ENCODE measurements at places on chromosomes 16 and 17.
A peak's percentile ranks its signal among the peaks of the same experiment; 100 is the strongest.

- DNase-seq: no peak
These were observed 44.2 kb upstream of the ZNF423 start for GRCh38 chr16:49899991-49900695.

DNA sequence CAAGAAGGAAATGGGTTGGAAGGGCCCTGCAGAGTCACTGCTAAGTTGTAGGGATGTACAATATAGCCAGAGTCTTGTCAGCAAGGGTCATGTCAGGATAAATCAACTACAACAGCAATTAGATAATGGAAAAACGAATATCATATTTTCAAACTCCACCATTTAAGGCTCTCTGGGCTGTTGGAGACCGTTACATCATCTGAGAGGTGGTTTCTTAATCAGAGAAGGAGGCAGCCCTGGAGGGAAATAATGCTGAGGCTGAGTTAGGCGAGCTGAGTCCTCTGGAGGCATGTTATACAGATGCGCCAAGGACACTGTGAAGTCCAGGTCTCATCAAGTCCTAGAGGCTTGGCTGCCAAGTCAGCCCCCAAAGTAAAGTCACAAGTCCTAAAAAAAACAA, 30.3 kb downstream of the LYRM9 start:
- DNase-seq: no peak

- DNase-seq: no peak
These were observed 38.5 kb downstream of the TMEM235 start for GRCh38 chr17:78269955-78270381.

DNA sequence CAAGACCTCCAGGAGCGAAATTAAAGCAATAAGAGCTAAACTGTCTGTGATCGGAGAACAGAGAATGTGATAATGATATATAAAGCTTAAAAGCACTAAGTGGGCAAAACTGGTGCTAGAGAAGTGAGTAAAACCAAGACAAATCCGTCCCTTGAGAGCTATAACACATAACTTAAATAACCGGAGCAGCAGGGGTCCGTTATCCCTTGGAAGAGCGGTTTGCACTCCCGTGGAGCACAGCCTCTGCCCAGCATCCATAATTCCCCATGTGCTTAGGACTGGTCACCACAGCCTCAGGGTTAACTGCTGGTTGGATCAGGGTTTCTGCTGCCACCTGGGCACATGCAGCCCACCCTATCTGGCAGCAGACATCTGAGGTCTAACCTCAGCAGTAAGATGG, 489.0 kb downstream of the NPIPA7 start:
- DNase-seq: no peak

GRCh38 chr16:5461574-5461973, 364.0 kb upstream of the EEF2KMT start:
- DNase-seq: no peak

DNA sequence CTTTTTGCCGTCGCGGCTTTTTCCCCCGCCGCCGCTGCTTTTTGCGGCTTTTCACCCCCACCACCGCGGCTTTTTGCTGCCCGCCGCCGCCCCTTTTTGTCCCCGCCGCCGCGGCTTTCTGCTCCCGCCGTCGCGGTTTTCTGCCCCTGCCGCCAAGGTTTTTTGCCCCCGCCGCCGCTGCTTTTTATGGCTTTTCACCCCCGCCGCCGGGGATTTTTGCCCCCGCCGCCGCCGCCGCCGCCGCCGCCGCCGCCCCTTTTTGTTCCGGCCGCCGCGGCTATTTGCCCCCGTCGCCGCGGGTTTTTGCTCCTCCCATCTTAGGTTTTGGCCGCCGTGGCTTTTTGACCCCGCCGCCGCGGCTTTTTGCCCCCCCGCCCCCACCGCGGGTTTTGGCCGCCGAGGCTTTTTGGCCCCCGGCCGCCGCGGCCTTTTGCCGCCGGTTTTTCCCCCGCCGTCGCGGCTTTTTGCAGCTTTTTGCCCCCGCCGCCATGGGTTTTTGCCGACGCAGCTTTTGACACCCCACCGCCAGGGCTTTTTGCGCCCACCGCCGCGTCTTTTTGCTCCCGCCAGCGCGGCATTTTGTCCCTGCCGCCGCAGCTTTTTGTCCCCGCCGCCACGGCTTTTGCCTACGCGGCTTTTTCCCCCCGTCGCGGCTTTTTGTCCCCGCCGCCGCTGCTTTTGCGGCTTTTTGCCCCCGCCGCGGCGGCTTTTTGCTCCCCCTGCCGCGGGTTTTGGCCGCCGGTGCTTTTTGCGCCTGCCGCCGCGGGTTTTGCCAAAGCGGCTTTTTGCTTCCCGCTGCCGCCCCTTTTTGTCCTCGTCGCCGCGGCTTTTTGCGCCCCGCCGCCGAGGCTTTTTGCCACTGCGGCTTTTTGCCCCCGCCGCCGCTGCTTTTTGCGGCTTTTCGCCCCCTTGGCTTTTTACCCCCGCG, 519.4 kb upstream of the WSB1 start:
- DNase-seq: no peak

DNA sequence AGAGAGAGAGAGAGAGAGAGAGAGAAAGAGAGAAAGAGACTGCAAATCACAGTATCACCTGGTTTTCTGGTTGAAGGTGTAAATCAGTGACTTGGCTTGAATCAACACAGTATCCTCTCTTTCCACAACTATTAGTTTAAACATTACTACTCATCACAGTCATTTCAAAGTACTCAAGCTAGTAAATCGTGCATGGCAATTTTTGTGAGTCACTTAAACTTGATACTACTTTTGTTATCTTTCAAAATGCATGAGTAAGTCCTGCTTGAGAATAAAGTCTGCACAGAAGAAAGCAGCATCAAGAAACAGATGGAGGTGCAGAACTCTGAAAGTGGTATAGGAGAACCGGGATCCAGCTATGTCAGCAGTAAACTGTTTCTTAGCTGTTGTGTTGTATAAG, 535.4 kb downstream of the CDH8 start:
- no peak for DNase-seq

DNA sequence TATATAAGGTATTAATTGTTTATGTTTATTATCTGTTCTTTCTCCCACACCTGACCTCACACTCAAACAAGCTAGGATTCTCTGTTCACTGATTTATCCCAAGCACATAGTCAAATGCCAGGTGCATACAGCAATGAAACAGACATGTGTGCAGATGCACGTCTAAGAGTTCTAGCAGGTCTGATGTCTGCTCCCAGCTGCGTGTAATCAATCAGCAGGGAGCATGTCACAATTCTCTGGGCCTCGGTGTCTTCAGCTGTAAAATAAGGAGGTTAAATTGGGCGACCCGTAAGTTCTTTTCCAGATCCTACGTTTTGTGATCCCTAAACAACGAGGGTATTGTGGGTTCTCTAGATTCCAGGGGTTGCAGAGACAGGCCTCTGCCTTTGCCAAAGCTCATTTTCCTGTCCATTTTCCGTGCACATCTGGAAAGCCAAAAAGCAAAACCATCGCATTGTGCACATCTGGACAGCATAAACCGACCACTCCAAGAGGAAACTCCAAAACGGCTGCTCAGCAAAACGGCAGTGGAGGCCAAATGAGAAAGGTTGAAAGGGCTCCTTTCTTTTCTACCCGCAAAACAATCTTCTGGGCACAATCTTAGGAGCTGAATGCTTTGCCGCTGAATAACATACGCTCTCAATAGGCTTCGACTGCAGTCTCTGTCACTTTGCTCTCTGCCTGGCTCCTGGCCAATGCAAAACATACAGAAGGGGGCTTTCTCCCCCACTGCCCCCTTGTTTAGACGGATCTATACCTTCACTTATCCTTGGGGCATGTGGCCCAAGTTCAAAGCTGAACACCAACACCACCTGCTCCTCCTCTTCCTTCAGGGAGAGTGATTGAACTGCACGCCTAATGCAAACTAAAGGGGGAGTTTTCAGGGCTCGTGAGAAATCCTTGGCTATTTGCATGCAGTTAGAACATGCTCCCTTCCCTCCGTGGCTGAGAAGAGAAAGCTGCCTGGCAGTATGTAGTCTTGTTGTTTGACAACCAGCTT, 426.3 kb downstream of the SLC39A11 start:
- peak; percentile 44 for DNase-seq

DNA sequence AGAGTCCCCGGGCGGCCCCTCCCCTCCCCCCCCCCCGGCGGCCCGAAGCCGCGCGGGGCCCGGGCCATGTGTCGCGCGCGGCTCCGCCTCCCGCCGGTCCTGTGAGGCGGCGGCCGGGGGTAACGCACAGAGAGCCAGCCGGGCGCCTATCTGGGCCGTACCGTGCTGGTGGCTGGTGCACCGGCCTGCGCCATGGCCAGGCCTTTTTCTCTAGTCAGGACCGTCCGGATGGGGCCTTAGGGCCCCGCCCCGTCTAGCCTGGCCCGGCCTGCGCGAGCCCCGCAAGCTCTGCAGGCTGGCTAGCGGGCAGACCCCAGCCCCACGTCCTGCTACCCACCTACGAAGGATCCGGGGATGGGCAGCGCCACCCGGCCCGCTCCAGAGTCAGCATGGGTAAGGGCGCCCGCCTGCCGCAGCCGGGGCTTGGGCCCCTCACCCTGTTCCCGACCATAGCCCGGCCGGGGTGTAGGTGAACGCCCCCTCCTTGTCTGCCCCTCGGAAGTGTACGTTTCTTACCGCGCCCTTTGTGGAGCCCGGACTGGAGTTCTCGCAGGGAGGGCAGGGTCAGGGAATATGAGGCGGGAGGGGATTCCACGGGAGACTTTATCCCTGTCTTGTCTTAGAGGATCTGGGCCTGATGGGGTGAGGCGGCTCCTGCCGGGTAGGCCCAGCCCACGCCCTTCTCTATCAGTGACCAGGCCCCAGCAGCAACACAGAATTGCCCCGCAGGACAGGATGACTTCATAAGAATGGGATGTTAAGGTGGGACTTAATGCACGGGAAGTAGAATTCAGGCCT, at the start of gene CENPT:
TSS of gene CENPT (minus strand) at position 630 of the 798 bp plus-strand sequence. CDS start 13,834 bp downstream, outside the sequence.
- DNase-seq: peak; percentile 64

- no peak for DNase-seq
These were observed 133.6 kb downstream of the AATF start for GRCh38 chr17:37082311-37082860.

GRCh38 chr17:50272711-50273653, 1.3 kb upstream of the TMEM92 start:
- peak; percentile 27 for DNase-seq

DNA sequence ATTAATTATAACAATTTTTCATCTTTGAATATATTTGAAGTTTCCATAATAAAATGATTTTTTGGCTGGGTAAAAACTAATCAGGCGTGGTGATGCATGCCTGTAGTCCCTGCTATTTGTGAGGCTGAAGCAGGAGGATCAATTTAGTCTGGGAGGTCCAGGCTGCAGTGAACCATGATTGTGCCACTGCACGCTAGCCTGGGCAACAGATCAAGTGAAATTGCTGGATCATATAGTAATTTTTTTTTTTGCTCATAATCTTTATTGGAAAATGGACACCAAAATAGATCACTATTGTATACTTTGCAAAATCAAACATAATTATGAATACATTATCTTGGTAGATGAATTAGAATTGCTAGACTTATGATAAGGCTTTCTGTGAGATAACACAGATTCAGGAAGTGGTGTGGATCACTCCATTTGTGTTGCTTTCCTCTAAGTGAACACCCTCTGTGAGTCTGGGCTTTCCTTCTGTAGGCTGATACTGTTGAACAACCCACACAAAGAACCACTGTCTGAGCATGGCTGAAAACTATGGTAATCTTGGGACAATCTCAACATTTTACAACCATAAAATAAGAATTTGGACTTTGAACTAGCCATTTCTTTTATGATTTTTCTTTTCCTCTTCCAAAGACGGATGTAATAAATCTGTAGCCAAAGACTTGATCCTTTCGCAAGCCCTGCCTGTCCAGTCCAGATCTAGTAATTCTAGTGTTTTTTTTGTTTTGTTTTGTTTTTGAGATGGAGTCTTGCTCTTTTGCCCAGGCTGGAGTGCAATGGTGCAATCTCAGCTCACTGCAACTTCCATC, 5.6 kb upstream of the ST3GAL2 start:
- no peak for DNase-seq

DNA sequence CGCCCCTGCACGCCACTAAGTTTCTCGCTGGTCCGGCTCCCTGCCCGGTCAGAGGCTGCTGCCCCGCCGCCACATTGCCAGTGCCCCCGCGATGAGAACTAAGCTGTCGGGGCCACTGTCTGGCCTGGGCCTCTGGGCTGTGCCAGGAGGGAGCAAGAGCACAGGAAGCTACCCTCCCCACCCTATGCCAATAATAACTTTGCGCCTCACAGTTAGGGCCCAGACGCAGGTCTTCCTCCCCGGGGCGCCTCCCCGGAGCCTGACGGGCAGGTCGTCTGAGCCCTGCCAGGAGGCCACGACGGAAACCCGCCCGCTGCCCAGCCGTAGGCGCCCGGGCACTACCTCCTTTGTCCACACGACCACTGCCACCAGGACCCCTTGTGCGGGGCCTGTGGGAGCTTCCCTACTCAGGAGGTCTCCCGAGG, 1.5 kb downstream of the ZFPM1 start:
- no peak for DNase-seq

GRCh38 chr17:3818786-3819185, 17.8 kb upstream of the ITGAE start:
- no peak for DNase-seq

- no peak for DNase-seq
These were observed 18.0 kb downstream of the CD7 start for GRCh38 chr17:82299452-82299851.

DNA sequence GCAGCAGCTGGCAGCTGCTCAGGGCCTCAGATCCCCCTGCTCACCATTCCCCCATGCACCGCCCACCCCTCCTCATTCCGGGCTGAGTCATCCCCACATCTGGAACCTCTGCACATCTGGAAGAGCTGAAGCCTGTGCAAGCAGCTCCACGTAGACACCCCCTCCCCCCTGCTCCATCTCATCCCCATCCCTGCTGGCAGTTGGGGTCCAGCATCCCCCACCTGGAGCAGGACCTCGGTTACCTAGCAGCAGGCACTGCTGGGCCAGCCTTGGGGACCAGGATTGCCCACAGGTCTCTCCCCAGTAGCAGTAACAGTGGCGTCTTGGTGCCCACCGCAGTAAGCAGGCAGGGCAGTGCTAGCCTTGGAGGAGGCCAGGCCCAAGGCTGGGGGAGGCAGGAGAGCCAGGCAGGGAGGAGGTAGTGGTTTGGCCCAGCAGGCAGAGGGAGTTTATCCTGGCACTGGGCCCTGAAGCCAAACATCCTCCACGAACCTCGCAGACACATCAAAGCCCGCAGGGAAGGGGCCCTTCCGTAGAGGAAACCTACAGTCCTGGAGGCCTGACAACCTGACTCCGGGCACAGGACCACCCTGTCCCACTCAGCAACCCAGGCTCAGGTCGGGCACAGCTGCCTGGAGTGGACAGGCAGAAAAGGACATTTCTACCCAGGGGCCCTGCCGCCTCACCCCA, 7.7 kb upstream of the TMEM92 start:
- peak; percentile 88 for DNase-seq

- no peak for DNase-seq
These were observed 2.2 kb upstream of the PDP2 start for GRCh38 chr16:66878067-66878466.

DNA sequence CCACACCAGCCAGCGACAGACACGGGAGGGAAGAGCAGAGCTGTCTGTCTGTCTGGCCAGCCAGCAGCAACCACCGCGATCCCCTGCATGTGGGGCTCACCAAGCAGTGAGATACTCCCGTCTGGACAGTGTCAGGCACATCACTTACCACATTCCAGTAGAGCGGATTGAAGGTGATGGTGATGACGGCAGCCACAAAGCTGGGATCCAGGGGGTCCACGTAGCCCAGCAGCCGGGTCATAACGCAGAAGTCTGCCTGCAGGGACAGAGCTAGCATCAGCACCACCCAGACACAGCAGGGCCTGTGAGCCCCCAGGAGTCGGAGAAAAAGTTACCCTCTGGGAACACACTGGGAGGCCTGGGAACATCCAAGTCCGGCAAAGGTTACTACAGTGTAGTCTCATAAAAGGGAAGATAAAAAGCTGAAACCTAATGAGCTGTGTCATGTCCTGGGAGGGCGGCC, 14.7 kb downstream of the PEMT start:
- no peak for DNase-seq
